ENCODE measurements at places on chromosomes 6 and 20. TPM values are rescaled to one million over a fixed set of nuclear protein-coding genes. Genes with fewer than 3 reads are reported as not detected.

TP53TG5 gene
- not detected for total RNA-seq

DNA sequence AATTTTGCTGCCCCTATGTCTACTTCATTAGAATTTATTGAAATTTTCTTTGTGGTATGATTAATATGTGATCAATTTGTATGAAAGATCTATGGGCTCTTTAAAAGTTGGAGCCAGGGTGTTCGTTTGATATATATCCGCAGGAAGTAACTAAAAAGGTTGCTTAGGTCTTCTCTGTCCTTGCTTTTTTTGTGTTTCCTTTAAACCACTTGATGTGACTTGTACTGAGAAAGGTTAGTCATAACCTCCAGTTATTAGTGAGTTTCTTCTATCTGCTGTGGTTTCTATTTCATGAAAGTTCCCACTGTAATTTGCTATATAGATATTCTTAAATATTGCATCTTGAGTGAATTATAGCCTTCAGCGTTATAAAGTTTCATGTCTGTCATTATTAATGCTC, 585.3 kb upstream of the ARID1B start:
- no peak overlapping the region for H3K27ac ChIP-seq
- no peaks in the 10 kb centered on the region for H3K4me1 ChIP-seq
- no peak overlapping the region for H3K4me3 ChIP-seq
- H3K36me3 ChIP-seq, result no peaks in the 10 kb centered on the region
- DNase-seq, result no peak

DNA sequence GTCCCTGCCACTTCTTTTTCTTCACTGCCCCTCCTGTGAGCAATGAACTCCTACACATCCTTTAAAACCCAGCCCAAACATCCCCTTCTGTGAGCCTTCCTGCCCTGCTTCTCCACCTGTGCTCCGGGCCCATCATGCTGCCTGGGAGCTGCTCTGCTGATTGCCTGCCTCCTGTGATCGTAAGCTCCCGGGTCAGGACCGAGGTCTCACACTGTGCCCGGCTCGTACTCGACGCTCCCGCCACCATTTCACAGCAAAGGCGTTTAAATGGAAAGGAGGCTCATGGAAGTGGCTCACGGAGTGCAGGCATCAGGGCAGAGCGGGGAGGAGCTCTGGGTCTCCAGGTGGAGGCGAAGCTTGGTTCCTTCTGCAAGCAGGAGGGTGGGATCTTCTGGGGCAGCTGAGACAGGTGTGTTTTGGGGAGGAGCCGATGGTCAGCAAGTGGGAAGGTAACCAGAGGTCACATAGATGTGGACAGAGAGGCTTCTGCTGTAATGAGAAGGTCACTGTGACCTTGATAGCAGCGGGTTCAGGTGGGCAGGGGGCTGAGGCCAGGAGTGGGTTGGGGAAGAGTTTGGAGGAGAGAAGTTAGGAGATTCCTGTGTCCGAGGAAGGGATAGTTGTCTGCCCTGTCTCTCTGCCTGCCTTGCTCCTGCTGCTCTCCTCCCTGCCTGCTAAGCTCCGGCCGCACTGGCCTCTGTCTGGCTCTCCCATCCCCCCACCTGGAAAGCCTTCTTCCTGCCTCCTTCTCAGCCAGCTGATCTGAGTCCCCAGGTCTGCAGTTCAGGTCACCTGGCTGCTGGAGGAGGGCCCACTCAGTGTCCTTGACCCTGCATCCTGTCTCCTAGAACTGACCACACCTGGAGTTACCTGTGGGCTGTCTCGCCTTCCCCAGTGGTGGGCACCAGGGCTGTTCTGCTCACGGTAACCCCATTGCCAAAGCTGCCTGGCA, 52.7 kb upstream of the FRMD1 start:
- DNase-seq, result no peak
- no peaks in the 10 kb centered on the region for H3K36me3 ChIP-seq
- H3K4me1 ChIP-seq, result no peaks in the 10 kb centered on the region
- no peak overlapping the region for H3K27ac ChIP-seq
- no peak overlapping the region for H3K4me3 ChIP-seq

DNA sequence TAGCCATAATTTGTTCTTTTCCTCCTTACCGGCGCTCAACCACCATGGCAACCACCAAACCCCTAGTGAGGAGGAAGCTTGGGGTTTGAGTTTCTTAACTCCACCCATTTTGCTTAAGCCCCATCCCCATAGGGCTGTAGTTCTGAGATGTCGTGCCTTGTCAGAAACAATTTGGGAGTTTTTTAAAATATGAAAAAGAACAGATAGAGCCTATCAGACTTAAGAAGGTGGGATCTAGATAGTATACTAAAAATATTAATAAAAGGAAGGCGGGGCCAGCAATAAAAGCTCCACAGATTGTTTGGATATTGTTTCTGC, 5.6 kb downstream of the BRD2 start:
- peaks cover 65% of the 10 kb centered on the region for H3K4me1 ChIP-seq
- no peaks in the 10 kb centered on the region for H3K27me3 ChIP-seq
- peak overlapping the region; percentile 83 for H3K27ac ChIP-seq
- H3K36me3 ChIP-seq, result peaks cover 58% of the 10 kb centered on the region
- DNase-seq, result no peak
- H3K4me3 ChIP-seq, result peak overlapping the region; percentile 93

DNA sequence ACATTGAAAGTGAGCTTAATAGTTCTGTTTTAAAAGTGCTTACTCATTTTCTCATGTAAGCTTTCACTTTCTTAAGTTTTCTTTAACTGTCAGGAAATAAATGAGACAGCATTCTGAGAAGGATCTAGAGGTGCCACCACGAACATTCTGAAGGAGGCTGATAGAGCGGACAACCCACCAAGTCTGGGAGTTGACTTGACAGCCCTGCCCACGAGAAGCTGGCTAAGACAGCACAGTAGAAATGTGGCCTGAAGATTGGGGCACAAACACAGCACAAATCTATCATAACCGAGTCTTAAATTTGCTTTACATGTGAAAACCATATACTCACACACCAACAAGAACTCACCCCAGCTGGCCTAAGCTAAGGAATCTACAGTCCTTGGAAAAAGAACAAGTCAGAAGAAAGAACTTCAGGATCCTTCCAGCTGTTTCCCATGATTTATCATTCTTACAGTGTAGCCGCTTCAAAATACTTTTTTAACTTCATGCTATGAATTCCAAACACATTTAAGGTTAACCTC, 144.2 kb upstream of the TNFAIP3 start:
- H3K27me3 ChIP-seq, result peaks cover 9% of the 10 kb centered on the region
- H3K36me3 ChIP-seq, result peaks cover 6% of the 10 kb centered on the region
- H3K27ac ChIP-seq, result peak overlapping the region; percentile 84
- peak; percentile 73 for DNase-seq
- peaks cover 36% of the 10 kb centered on the region for H3K4me1 ChIP-seq

GRCh38 chr6:124226396-124226795, 422.7 kb downstream of the NKAIN2 start:
- H3K4me3 ChIP-seq, result no peak overlapping the region
- no peaks in the 10 kb centered on the region for H3K27me3 ChIP-seq
- no peaks in the 10 kb centered on the region for H3K4me1 ChIP-seq

- H3K27me3 ChIP-seq, result peaks cover 10% of the 10 kb centered on the region
- H3K36me3 ChIP-seq, result no peaks in the 10 kb centered on the region
- no peak overlapping the region for H3K27ac ChIP-seq
- H3K4me3 ChIP-seq, result no peak overlapping the region
- no peaks in the 10 kb centered on the region for H3K4me1 ChIP-seq
- DNase-seq, result no peak
Measured at GRCh38 chr6:14177413-14178082, 60.0 kb downstream of the CD83 start.

- no peak overlapping the region for H3K4me3 ChIP-seq
- no peak overlapping the region for H3K27ac ChIP-seq
- H3K4me1 ChIP-seq, result peaks cover under 1% of the 10 kb centered on the region
- H3K27me3 ChIP-seq, result peaks cover 21% of the 10 kb centered on the region
- no peaks in the 10 kb centered on the region for H3K36me3 ChIP-seq
- no peak for DNase-seq
Measured at GRCh38 chr20:47780720-47781389, 4.4 kb downstream of the SULF2 start.

DNA sequence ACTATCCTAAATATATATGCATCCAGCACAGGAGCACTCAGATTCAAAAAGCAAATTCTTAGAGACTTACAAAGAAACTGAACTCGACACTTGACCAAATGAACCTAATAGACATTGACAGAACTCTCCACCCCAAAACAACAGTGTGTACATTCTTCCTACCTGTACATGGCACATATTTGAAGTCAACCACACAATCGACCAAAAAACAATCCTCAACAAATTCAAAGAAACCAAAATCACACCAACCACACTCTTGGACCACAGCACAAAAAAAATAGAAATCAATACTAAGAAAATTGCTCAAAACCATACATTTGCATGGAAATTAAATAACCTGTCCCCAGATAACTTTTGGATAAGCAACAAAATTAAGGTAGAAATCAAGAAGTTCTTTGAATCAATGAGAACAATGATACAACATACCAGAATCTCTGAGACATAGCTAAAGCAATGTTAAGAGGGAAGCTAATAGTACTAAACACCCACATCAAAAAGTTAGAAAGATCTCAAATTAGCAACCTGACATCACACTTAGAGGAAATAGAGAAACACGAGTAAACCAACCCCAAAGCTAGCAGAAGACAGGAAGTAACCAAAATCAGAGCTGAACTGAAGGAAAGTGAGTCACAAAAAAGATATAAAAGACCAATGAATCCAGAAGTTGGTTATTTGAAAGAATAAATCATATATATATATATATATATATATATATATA, 12.5 kb upstream of the TREM1 start:
- H3K27me3 ChIP-seq, result peaks cover 5% of the 10 kb centered on the region
- H3K27ac ChIP-seq, result peak overlapping the region; percentile 76
- peaks cover 20% of the 10 kb centered on the region for H3K36me3 ChIP-seq
- H3K4me1 ChIP-seq, result peaks cover 48% of the 10 kb centered on the region
- peak overlapping the region; percentile 85 for H3K4me3 ChIP-seq
- no peak for DNase-seq

GRCh38 chr6:157070403-157071107, 252.8 kb downstream of the TMEM242 start:
- DNase-seq, result no peak
- peak overlapping the region; percentile 58 for H3K27ac ChIP-seq
- H3K4me1 ChIP-seq, result peaks cover 62% of the 10 kb centered on the region
- no peaks in the 10 kb centered on the region for H3K27me3 ChIP-seq

DNA sequence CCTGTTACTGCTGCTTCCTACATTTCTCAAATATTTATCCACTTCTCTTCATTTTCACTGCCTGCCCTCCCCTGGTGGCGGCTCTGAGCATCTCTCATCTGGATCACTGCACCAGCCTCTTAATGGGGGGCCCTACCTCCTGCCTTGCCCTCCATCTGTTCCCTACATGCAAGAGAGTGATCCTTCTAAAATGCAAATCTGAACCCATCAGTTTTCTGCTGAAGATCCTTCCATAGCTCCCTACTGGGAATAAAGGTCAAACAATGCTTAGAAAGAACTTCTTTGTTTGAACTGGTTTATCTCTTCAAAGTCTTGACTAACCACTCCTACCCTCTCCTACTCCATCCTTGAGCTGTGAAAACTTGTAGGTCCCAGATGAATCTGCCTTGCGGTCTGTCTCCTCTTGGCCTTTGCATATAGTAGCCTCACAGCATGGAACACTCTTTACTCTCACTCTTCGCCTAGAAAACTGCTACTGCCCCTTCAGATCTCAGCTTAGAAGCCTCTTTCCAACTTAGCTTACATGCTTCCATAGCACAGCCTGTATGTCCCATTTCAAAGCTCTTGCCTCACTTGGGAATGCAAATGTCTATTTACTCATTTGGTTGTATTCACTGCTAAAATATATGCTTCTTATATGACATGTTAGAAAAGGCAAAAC, 119.3 kb downstream of the QRSL1 start:
- peaks cover 41% of the 10 kb centered on the region for H3K27me3 ChIP-seq
- no peaks in the 10 kb centered on the region for H3K36me3 ChIP-seq
- no peak overlapping the region for H3K4me3 ChIP-seq
- no peaks in the 10 kb centered on the region for H3K4me1 ChIP-seq
- no peak overlapping the region for H3K27ac ChIP-seq

GRCh38 chr20:37534401-37535157, 6.9 kb upstream of the BLCAP start:
- H3K27ac ChIP-seq, result peak overlapping the region; percentile 31
- no peak overlapping the region for H3K4me3 ChIP-seq
- peaks cover 13% of the 10 kb centered on the region for H3K27me3 ChIP-seq
- DNase-seq, result no peak

DNA sequence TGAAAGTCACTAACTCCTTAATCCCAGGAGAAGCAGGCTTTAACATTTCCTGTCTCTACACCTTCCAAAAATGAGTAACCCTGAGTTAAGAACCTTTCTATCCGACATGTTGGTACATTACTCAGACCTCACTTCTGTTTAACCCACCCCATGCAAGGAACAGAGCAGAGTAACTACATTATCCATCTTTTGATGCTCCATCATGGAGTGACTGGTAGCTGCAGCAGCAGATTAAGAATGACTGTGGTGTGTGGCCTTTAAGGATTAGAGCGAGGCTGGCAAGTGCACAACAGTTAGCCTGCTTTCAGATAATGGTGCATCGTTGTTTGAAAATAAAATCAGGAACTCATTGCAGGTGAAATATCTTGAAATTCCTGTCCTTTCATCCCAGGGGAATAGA, 2.0 kb downstream of the TRAF3IP2 start:
- H3K36me3 ChIP-seq, result no peaks in the 10 kb centered on the region
- peak overlapping the region; percentile 20 for H3K27ac ChIP-seq
- no peak for DNase-seq
- no peaks in the 10 kb centered on the region for H3K27me3 ChIP-seq

All from natural killer cell treated with Interleukin-12 subunit alpha and Interleukin-12 subunit beta and Interleukin-15 and Interleukin-18, amount 100 ng/mL, for 72 hours (primary cell).